Thymus (tissue), 14 donors: ENCODE measurements at places on chromosomes 13 and 19.

- DNase-seq, result no peak
These were observed 22.6 kb downstream of the ERCC5 start for GRCh38 chr13:102868366-102868936.

GRCh38 chr13:37263871-37264270, 158.4 kb upstream of the CSNK1A1L start:
- DNase-seq, result no peak

GRCh38 chr19:50647879-50648615, 1.2 kb upstream of the C19orf81 start:
- DNase-seq, result no peak

DNA sequence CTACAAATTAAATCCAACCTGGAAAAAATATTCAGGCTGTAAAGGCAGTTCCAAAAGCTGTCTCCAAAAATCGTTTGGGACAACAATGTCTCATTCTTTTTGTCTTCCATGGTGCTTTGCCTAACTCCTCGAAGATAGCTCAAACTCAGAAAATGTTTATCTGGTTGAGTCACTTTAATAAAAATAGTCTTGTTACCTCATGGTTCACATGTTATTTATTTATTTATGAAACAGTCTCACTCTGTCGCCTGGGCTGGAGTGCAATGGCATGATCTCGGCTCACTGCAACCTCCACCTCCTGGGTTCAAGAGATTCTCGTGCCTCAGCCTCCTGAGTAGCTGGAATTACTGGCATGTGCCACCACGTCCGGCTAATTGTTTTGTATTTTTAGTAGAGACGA, 4.9 kb upstream of the BRD4 start:
- DNase-seq, result no peak

GRCh38 chr19:1944088-1944915, 3.3 kb downstream of the CSNK1G2 start:
- no peak for DNase-seq

DNA sequence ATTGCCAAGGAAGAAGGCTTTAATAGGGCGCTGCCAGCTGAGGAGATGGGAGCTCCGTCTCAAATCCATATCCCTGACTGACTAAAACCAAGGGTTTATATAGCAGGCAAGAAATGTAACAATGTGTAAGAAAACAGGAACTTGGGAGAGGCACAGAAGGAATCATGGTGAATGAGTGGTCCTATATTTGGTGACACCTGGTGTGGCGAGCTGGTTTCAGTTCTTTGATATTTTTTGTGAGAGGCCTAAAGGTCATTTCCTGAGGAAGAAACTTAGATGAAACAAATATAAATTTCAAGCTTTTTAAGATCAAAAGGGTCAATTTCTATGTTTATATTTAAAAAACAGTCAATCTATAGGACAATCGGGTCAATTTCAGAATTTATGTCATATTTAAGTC, 826.3 kb downstream of the SLITRK6 start:
- no peak for DNase-seq

GRCh38 chr13:113087923-113088690, 17.5 kb upstream of the F7 start:
- DNase-seq, result no peak

GRCh38 chr13:23983671-23984070, 86.4 kb upstream of the C1QTNF9B start:
- no peak for DNase-seq

- no peak for DNase-seq
These were observed 54.9 kb upstream of the RFC3 start for GRCh38 chr13:33763021-33763420.

DNA sequence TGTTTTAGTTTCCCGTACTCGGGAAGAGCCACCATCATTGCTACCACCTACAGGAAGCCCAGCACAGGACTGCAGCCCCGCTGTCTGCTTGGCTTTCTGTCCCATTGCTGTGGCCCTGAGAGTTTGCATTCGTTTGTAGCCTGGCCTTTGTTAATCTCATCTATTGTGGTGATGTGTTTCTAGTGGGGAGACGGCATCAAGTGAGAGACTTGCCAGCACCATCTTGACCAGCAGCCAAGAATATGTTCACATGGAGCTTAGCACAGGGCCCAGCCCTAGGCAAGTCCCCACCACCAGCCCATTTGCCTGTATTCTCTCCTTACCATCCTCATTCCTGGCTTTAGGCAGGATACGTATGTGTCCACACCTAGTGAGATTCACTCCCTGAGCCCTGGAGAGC, 17.3 kb upstream of the OVOL3 start:
- DNase-seq, result no peak
